ENCODE measurements at places on chromosomes 2 and 18. TPM values are rescaled to one million over a fixed set of nuclear protein-coding genes. Genes with fewer than 3 reads are reported as not detected.

Gene REG1B
- total RNA-seq, result not detected

Gene FRZB
- total RNA-seq, result 0.10 TPM

Gene CPLX4
- total RNA-seq, result not detected

Gene ABCG5
- total RNA-seq, result not detected

Gene CPS1
- total RNA-seq, result 0.17 TPM

Gene CYRIA
- 59.0 TPM for total RNA-seq

Gene CNRIP1
- total RNA-seq, result not detected

Gene ANKRD30B
- total RNA-seq, result not detected

Gene SPP2
- total RNA-seq, result not detected

Gene SOCS6
- total RNA-seq, result 1.1 TPM

Gene C2orf76
- total RNA-seq, result 13.6 TPM

Gene NYAP2
- 0.15 TPM for total RNA-seq

Gene CTAGE1
- total RNA-seq, result not detected

Gene HSPD1
- total RNA-seq, result 112 TPM

Gene LGALSL
- 1.8 TPM for total RNA-seq

Gene TNFRSF11A
- 0.41 TPM for total RNA-seq

Gene MPP4
- total RNA-seq, result not detected

Gene TTL
- 32.7 TPM for total RNA-seq

Gene AKAIN1
- not detected for total RNA-seq

Gene RAD51AP2
- total RNA-seq, result not detected

Gene LIMS2
- total RNA-seq, result 4.2 TPM

Gene TMEFF2
- total RNA-seq, result not detected

Gene DPP10
- total RNA-seq, result not detected

Gene DPYSL5
- total RNA-seq, result not detected

Gene UGT1A5
- not detected for total RNA-seq

Gene IRS1
- 11.9 TPM for total RNA-seq

Gene DOK6
- not detected for total RNA-seq
